ENCODE measurements at places on chromosomes 2 and 18. TPM values are rescaled to one million over a fixed set of nuclear protein-coding genes. Genes with fewer than 3 reads are reported as not detected.

Gene NAT8
- not detected for total RNA-seq

Gene ASB18
- total RNA-seq: not detected

Gene DSEL
- 1.0 TPM for total RNA-seq

Gene TBC1D8
- total RNA-seq: 28.8 TPM

Gene FBXO15
- total RNA-seq: 1.0 TPM
